Glomerular endothelial cell (primary cell): ENCODE measurements at places on chromosomes 6 and 20. TPM values are rescaled to one million over a fixed set of nuclear protein-coding genes. Genes with fewer than 3 reads are reported as not detected.

- DNase-seq: no peak
These were observed 68.2 kb upstream of the KHDRBS2 start for GRCh38 chr6:62354261-62354660.

The RNF144B gene
- total RNA-seq: 30.3 and 33.4 TPM in 2 replicates

DNA sequence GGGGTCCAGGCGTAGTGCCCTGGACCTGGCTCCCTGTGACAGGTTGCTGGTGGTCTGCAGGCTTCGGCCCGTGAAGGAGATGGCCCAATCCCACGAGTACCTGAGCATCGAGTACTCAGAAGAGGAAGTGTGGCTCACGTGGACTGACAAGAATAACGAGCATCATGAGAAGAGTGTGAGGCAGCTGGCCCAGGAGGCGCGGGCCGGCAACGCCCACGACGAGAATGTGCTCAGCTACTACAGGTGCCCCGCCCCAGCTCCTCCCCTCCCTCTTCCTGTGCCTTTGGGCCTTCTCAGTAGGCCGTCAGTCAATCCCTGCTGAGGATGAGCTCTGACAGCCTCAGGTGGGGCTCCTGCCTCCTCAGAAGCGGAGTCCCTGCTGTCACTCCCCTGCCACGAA, 42.6 kb downstream of the UQCC2 start:
- no peak for DNase-seq

GRCh38 chr6:80214436-80215022, 108.1 kb downstream of the BCKDHB start:
- DNase-seq: peak; percentile 55

The PRDM13 gene
- total RNA-seq: not detected in 2 replicates

The HLA-DOA gene
- total RNA-seq: not detected in 2 replicates

DNA sequence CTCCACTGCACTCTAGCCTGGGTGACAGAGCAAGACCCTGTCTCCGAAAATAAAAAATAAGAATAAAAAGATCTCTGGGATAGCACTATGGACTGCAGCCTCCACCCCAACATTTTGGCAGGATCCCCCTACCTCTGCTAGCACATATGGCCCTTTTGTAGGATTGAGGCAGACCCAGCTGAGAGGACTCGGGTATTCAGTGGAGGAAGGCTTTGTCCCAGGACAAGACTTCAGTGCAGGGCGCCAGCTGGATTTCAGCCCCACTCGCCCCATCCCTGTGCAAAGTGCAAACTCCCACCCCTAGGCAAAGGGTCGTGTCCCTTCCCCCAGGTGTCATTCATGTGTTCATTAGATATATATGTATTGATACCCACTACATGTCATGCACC, 84.6 kb upstream of the SLC22A16 start:
- no peak for DNase-seq

DNA sequence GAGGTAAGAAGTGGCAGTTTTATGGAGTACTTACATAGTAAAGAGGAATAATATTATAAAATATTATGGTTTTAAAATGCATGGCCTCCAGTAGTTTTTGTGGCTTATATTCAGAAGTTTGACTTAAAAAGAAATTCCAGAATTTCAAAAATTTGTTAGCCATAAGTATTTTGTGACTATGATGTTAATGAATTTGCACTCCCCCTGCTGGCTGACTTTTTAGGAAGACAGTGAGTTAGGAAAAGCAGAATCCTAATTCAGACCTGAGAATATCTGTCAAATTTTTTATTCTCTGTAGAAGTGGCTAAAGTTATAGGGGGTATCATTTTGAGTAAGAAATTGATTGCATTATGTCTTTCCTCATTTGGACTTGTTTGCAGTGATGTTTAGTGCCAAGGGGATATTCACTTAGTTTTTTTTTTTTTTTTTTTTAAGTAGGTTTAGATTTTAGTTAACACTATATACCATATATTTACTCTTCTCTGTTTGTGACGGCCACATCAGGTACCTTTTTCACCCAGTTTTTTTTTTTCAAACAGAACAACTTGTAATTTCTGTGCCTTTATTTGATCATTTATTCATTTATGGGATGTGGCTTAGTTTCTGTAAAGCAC, 40.8 kb downstream of the ZFAND3 start:
- peak; percentile 27 for DNase-seq

DNA sequence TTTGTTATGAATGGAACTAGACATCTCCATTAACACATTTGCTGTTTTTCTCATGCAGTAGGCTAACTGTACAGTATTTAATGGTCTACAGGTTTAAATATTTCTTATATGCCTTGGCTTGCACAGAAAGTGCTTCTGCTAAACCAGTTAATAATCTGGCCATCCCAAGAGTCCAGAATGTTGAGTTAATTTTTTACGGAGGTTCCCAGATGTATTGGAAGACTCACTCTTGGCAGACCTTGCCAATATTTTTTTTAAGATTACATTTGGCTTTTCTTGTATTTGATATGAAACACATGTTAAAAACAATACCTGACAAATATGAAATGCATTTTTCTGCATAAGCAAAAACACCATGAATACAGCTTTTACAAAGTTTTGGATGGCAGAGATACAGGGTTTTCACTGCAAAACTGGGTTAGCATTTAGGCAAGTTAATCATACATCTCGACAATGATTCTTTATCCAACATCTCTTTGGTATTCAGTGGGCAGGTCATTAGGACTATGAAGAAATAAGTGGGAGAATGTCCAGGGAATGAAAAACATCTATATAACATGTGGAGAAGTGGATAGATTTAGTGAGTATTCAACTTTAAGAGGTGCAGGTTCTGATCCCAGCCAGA, 94.0 kb downstream of the SGK1 start:
- no peak for DNase-seq

- DNase-seq: no peak
These were observed 1.7 kb downstream of the TRERF1 start for GRCh38 chr6:42449917-42450476.

- DNase-seq: no peak
These were observed 8.9 kb downstream of the PTPRK start for GRCh38 chr6:128511506-128511905.

DNA sequence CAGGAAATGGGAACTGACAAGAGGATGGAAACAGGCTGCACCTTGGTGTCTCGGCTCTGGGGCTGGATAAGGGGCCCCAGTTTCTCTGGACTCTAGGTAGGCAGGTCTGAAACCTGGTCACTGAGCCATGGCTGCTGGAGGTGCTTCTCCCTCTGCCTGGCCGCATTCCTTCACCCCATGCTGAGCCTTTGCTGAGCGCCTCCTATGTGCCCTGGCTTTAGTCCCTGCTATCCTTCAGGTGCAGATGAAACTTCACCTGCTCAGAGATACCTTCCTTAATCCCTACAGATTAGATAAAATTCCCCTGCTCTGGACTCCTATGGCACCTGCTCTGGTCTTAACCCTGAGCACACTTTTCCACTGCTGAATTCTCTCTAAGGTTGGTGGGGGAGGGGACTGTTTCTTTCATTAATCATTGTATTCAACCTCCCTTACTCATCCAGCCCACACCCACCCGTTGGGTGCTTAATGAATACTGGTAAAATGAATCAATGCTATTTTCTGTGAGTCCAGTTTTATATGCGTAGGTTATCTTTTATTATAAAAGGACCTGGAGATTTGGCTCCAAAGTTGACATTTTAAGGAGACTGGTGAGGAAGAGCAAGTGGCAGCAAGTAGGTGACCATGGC, 19.3 kb downstream of the MYLK4 start:
- DNase-seq: no peak

The FNDC1 gene
- 0.06 TPM in 1 of 2 replicates, not detected in the other for total RNA-seq

DNA sequence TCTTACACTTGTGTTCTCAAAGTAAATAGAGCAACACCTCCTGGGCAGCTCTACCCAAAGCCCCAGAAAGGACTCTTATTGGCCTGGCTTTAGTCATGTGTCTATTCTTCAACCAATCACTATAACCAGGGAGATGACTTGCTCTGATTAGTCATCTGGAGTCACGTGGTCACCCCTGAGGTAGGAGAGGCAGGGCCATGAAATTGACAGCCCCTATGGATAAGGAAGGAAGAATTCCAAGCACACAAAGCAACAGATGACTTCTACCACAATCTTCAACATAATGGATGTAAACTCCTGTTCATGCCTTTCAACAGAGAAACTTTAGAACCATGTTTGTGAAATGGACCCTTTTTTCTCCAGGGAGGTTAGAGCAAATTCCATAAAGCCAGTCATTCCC, 24.6 kb upstream of the EYA2 start:
- DNase-seq: no peak

The ECT2L gene
- 0.12 TPM in 1 of 2 replicates, not detected in the other for total RNA-seq

- DNase-seq: no peak
These were observed 367.3 kb downstream of the UTRN start for GRCh38 chr6:144652292-144652891.

- DNase-seq: no peak
These were observed 152.7 kb downstream of the EYA4 start for GRCh38 chr6:133393891-133394290.

- DNase-seq: no peak
These were observed 125.9 kb upstream of the ESR1 start for GRCh38 chr6:151681433-151682059.

- DNase-seq: no peak
These were observed 4.8 kb downstream of the EDN1 start for GRCh38 chr6:12294851-12295536.

The SYTL3 gene
- total RNA-seq: 2.2 and 4.4 TPM in 2 replicates

The ZSCAN23 gene
- 1.2 and 2.0 TPM in 2 replicates for total RNA-seq

The TFAP2C gene
- 0.10 and 0.35 TPM in 2 replicates for total RNA-seq

- no peak for DNase-seq
These were observed 173.9 kb upstream of the TFAP2D start for GRCh38 chr6:50539447-50539846.

GRCh38 chr20:37323985-37324384, 22.0 kb upstream of the SRC start:
- DNase-seq: no peak

DNA sequence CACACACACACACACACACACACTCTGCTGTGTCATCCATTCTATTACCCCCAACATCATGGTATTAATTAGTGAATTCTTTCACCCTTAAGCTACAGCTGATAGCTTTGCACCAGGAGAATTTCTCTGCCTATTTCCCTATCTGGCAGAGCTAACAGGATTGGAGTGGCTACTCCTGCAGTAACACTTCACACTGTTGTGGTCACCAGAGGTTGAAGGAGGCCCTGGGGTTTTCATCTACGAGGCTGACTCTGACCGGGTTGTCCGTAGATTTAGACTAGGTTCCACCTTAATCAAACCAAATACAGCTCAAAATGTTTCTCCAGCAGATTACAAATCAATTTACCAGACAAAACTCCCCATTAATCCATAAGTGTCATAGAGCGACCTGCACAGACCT, 69.2 kb upstream of the RIPOR2 start:
- no peak for DNase-seq

DNA sequence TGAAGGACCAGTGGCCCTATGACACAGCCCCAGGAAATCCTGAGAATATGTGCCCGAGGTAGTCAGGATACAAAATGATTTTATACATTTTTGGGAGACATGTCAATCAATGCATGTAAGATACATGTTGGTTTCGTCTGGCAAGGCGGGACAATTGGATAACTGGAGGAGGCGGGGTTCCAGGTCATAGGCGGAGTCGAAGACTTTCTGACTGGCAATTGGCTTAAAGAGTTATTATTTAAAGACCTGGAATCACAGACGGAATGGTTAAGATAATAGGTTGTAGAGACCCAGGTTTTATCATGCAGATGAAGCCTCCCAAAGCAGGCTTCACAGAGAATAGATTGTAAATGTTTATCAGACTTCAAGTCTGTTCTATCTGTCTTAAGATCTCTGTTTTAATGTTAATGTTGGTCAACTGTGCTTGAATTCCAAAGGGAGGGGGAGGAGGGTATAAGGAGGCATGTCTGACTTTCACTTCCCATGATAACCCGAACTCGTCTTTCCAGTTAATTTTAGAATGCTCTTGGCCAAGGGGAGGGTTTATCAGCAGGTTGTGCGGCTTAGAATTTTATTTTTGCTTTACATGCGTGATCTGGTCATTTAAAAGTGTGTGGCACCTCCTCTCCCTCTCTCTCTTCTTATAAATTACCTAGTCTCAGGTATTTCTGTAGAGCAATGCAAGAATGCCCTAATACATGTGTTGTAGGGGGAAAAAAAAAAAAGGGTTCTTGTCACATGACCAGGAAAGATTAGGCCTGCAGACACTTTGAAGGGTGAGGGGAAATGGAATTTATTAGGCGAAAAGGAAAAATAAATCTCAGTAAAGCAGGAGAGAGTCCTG, 230.7 kb downstream of the NFATC2 start:
- no peak for DNase-seq

The CNPY3 gene
- total RNA-seq: 52.2 and 58.1 TPM in 2 replicates

- DNase-seq: no peak
These were observed 62.2 kb upstream of the KLHL31 start for GRCh38 chr6:53727748-53728147.

DNA sequence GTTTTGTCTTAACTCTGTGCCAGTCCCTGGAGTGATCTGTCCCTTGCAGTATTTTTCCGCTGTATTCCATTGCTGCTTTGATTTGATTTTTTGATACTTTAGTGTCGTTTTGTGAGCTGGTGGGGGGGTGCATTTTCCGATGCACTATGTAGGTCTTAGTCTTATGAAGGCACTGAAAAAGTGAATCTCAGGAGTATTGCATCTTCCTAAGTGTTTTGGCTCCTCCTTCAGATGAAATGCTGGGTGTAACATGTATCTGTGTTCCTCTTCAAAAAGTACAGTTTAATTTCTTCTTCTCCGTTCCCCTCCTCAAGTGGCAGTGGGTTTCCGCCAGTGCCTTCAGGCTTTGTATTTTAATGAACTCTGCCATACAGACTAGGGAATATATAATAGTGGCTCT, 580.7 kb upstream of the GJE1 start:
- no peak for DNase-seq

- DNase-seq: no peak
These were observed 199.5 kb upstream of the CNR1 start for GRCh38 chr6:88365656-88366055.

- DNase-seq: no peak
These were observed 456.5 kb downstream of the UTRN start for GRCh38 chr6:144741659-144742058.

The HEY2 gene
- 0.34 and 1.7 TPM in 2 replicates for total RNA-seq

The TP53TG5 gene
- total RNA-seq: not detected in 2 replicates

- DNase-seq: no peak
These were observed 117.5 kb downstream of the FAM120B start for GRCh38 chr6:170423814-170424603.

The NR2E1 gene
- total RNA-seq: not detected in 2 replicates

DNA sequence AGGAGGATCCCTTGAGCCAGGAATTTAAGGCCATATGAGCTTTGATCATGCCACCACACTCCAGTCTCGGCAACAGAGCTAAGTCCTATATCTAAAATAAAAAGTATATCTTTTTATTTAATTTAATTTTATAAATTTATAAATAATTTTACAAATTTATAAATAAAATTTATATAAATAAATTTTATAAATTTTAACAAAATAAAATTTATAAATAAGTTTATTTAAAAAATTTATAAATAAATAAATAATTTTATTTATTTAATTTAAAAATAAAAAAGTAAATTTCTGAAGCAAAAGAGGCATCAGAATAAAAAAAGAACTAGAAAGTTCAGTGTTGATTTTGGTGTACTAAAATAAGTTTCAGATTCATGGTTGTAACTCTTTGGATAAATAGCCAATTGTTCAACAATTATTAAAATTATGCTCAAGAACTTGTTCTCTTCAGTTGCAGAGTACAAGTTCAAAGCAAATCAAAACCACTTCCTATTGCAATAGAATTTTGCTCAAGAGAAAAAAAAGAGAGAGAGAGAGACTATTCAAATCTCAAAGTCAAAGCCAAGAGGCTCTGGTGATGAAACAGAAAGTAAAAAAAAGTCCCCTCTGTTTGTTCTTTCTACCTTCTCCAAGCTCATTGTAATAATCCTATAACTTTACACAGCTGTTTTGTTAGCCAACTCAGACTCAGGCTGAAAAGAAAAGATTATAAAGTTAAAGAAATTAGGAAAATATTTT, 547.5 kb upstream of the ADGRB3 start:
- no peak for DNase-seq
